Vagina (tissue), 2 donors: ENCODE measurements at places on chromosomes 4 and X.

DNA sequence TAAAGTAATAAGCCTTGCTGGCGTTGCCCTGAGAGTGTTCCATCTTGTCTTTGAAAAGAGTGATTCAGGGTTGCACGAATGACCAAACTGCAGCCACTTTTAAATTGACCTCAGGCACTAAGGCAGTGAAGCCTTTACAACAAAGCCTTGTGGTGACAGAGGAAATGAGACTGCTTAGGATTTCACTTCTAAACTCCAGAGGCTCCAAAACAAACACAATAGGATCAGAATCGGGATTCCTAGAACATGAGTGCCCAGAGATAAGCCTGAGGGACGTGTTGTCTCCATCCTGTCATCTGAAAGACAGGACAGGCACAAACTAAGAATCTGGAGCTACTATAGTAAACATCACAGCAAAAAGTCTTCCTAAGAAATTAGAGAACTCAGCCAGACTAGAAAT is 405.2 kb downstream of the PPARGC1A start:
- no peak for DNase-seq

- DNase-seq: no peak
Measured at GRCh38 chr4:68167706-68168105, 38.0 kb upstream of the TMPRSS11F start.

DNA sequence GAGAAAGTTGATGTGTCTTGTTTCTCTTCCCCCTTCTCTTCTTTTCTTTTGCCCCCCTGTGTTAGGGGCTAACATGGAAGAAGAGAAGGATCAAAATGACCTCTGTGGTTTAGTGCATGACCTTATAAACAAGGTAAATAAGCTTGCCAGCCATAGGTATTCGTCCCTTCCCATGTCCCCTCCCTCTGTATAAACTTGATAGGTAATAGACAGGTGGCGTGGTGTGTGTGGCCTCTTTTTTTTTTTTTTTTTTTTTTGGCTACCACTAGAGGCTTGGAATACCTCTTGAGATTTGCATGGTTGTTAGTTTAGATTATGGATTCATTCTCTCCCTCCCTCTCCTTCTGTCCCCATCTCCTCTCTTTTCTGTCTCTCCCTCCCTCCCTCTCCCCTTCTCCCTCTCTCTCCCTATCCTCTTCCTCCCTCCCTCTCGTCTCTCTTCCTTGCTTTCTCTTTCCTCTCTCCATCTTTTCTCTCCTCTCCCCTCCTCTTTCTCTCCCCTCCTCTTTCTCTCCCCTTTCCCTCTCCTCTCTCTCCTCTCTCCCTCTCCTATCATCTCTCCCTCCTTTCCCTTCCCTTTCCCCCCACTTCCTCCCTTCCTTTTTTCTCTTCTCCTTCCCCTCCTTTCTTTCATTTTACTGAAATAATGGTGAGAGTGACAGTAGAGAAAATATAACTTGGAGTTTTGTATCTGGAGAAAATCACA is 134.4 kb downstream of the AFF1 start:
- no peak for DNase-seq

DNA sequence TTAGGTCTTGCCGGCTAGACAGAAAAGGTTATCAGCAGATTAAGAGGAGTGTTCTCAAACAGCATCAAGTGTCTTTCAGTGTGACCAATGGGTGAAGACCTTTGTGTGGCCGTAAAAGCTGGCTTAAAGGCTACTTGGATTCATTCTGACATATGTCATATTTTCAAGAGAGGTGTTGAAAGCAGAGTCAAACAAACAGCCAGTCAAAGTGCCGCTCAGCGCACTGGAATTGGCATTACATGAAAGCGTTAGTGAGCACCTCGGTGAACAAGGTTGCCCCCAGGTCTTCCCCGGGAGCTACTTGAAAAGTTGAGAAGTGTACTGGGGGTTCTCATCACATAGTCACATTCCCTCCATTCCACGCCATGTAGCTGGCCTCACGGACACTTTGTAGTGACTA is 148.9 kb downstream of the SOX3 start:
- DNase-seq: no peak

- no peak for DNase-seq
Measured at GRCh38 chr4:183441276-183441675, 3.2 kb upstream of the CDKN2AIP start.

GRCh38 chr4:41133454-41134018 is 80.8 kb downstream of the APBB2 start:
- no peak for DNase-seq

GRCh38 chrX:75051047-75051446 is 105.0 kb downstream of the ABCB7 start:
- no peak for DNase-seq

GRCh38 chr4:152554742-152555141 is 18.9 kb upstream of the FBXW7 start:
- DNase-seq: no peak

DNA sequence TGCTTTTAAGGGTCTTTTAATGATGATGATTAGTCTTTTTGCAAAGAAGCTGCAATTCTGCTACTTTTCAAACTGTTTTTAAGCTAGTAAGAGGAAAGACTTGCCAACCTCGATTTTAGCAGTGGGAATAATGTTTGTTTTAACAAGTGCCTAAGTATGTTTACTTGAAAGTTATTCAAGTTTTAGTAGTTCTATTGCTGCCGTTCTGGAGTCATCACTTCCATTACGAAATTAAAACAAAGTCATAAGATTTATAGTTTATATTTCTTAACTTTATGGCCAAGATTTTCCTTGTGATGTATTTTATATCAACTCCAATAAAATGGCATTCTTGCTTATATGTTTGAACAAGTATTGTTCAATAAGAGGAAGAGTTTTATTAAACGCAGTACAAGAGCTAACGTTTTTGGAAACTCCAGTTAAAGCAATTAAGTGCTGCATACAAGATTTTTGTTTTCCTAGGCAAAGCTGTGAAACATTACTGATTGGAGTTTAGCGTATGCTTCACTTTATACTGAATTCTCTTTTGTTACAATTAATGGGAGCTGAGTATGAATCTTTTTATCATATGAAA is 211.3 kb downstream of the TENM3 start:
- DNase-seq: no peak

DNA sequence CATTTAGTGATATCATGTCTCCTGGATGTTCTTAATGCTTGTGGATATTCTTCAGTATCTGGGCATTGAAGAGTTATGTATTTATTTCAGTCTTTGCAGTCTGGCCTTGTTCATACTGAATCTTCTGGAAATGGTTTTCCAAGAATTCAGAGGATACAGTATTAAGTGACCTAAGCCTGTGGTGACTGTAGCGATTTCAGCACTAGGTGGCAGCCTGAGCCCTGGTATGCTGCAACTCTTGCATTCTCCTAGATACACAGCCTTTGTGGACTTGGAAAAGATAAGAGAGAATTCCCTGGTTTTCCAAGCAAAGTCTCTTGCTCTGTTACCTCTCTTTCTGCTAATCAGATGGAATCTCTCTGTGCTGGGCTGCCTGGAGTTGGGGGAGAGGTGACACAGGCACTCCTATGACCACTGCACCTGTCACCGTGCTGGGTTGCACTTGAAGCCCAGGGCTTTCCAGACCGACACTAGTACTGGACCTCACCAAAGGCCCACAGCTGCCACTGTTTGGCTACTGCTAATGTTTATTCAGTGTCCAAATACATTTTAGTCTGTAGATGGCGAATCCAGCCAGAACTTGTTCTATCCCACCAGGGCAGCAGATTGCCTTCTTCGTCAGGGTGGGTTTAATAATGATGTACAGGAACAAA is 19.3 kb upstream of the SPIN2A start:
- DNase-seq: no peak

- DNase-seq: no peak
Measured at GRCh38 chr4:128866691-128867090, 57.2 kb downstream of the JADE1 start.

DNA sequence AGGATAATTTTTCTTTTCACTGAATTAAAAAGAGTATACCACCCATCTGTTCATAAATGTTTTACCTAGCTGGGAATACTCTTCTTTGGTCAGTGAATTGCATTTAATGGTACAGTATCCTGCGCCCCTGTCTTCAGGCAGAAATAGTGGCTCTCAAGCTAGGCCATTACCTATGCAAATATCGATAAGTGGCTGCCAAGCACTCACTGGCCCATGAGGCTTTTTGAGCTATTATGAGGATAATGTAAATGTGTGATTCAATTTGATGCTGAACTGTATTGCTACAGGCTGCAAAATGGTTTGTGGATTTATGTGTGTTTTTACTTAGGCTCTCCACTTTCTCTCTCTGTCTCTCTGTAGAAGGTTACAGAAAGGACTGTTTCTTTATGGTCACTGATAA is 30.1 kb upstream of the MTMR1 start:
- no peak for DNase-seq

- no peak for DNase-seq
Measured at GRCh38 chr4:30720021-30720660, at the start of gene PCDH7. PCDH7 (plus strand) TSS chr4:30720369; CDS start chr4:30721423, 1,054 bp downstream.

- no peak for DNase-seq
Measured at GRCh38 chr4:102594000-102594399, 92.8 kb downstream of the NFKB1 start.

DNA sequence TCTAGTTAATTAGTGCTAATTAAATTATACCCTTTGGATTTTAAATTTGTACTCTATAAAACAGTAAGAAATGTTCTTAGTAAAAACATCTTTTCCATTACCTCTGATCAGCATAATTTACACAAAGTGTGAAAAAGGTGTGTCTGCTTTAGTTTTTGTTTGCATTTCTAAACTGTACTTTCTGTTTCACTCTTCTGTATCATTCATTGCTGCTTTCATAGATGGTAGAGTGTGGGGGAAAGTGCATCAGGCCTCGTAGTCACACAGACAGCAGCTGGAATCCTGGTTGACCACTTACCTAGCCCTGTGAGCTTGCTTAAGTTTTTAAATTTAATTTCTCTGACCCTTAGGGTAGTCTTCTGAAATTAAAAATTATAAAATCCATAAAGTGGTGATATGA is 275.4 kb upstream of the PITX2 start:
- no peak for DNase-seq

- no peak for DNase-seq
Measured at GRCh38 chr4:169201222-169202144, 69.3 kb downstream of the SH3RF1 start.

DNA sequence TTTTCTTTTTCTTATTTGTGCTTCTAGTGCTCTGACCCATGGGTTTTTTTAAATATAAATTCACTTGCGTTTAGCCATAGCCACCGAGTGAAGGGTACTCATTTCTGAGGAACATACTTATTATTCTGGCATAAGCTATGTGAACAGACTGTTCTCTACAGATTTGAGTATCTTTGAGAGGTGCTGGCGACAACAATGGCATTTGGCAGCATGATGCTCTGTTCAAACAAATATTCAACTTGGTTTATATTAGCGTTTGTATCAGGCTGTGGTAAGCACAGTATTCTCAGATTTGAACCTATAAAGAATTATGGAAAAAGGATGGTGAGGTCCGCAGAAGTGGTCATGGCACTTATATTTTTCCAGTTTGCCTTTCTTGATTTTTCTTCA is 108.7 kb upstream of the LIMCH1 start:
- DNase-seq: no peak

GRCh38 chr4:159210975-159211374 is 108.1 kb downstream of the RAPGEF2 start:
- DNase-seq: no peak

GRCh38 chrX:16629909-16630308 is 20.0 kb upstream of the S100G start:
- no peak for DNase-seq

GRCh38 chr4:186831574-186831973 is 107.9 kb upstream of the FAT1 start:
- no peak for DNase-seq

GRCh38 chr4:175813204-175813603 is 1.1 kb upstream of the GPM6A start:
- DNase-seq: no peak

DNA sequence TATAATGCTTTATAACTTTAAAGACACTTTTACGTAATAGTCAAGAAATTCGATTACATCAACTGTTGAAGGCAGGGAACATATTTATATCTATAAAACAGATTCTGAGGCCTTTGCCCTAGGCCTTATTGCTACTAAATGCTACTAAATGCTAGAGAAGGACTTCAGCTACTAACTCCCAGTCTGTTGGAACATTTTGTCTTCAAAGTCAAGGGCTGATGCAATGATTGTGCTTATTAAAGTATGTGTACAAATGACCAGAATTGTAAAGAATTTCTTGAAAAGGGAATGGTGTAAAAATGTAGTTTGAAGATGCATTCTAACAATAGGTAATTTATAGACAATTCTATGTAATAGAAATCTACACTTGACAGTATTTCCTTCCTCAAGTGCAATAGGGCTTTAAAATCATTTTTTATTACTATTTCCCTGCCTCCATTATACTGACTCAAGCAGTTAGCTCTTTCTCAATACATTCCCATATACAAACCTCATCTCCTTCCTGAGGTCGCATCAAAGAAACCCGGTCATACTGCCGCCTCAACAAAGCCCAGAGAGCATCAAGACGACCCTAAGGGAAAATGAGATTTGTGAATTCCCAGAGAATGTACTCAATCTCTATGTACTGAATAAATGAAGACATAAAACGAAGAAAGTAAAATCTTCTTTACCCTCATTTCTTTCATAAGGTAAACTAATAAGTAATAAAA is 95.7 kb downstream of the ANTXR2 start:
- no peak for DNase-seq

GRCh38 chr4:168587411-168588125 is 90.7 kb downstream of the PALLD start:
- DNase-seq: no peak

- DNase-seq: no peak
Measured at GRCh38 chr4:136390824-136391223, 1141.5 kb downstream of the PCDH18 start.

DNA sequence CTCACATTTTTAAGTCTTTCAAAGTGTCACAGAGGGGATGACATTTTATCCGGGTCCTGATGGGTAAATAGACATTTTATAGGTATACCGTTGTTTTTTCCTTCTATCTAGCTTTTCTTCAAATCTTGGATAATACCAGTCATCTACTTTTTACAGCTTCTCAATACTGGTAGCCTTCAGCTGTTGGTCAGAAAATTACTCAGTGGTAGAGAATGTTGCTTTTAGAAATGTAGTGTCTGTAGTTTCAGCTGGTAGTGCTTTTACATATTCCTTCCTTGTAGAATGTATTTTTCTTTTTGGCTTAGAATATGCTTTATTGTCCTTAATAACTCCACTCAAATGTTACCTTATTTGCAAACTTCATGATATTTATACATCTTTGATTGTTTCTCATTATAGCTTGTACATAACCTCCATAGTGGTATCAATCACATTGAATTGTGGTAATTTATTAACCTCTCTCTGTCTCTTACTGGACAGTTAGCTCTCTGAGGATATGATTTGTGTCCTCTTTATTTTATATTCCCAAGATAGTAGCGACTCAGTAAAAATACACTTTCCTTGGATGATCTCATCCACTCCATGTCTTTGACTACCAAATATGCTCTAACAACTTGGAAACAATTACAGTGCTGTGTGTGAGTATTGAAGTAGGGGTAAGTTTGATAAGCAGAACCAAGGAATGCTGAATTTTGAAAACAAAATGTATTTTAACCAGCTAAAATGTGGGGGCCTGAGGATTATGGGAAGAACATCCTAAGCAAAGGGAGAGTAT is 53.8 kb downstream of the RAP1GDS1 start:
- DNase-seq: no peak

DNA sequence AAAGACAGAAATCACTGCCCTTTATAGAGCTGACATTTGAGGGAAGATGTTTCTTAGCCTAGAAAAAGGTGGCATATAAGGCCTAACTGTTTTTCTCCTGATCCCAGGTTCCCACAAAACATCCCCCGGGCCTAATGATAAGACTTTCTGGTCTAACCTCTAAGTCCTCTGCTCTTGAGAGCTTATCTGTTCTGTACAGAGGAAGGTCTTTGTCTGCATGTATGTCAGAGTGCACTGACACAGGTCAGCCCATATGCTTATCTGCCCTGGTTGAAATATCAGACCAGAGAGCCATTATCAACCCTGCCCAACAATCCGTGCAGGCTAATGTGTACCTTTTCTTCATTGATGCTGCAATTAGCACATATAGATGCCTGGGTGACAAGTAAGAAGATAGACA is 76.2 kb downstream of the ARHGEF9 start:
- no peak for DNase-seq
